CD4-positive, alpha-beta T cell treated with Interferon alpha-2 for 1 hour (primary cell): ENCODE measurements at places on chromosomes 7 and 10.
A peak's percentile ranks its signal among the peaks of the same experiment; 100 is the strongest.

GRCh38 chr7:69967689-69968450 is 369.6 kb downstream of the AUTS2 start:
- DNase-seq: no peak

DNA sequence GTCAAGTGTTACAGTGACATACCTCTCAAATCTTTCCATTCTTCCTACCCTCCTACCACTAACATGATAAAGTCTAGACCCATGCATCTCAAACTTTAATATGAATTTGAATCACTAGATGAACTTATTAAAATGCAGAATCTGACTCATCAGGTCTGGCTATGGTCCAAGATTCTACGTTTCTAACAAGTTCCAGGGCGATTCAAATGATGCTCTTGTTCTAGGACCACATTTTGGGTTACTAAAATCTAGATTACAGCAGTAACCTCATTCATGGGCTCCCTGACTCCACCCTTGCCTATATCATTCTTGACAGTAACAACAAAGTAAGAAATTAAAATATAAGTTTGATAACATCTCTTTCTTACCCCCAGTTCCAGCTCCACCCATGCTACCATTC is 124.8 kb upstream of the LSM8 start:
- no peak for DNase-seq

DNA sequence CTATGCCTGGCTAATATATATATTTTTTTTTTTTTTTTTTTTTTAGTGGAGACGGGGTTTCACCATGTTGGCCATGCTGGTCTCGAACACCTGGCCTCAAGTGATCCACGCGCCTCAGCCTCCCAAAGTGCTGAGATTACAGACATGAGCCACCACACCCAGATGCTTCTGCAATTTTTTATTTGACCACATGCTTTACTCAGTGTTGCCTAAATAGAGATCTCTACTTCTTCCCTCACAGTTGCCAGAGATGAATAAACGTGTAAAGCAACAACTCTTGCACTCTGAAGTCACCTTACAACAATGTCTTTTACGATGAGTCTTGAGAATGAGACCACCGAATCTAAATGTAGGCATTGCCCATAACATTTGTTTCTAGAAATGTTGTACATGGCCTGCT is 107.9 kb upstream of the FRMD4A start:
- no peak for DNase-seq

DNA sequence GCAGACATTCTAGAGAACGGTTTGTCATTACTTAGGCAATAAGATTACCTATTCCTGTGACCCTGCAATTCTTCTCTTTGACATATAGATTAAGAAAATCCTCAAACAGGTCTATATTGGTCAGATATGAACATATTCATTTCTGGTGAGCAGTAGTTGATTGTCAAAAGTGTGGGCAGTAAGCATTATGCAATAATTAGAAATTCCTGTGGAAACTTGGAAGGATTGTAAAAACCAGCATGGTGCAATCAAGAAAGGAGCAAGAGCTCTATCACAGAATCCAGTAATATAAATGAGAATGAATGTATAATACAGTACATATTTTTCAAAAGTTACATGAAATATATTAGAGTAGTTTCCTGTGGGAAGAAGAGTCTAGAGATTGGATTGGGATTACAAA is 406.5 kb downstream of the SUGCT start:
- no peak for DNase-seq

GRCh38 chr7:47485640-47486435 is 96.1 kb downstream of the TNS3 start:
- no peak for DNase-seq

DNA sequence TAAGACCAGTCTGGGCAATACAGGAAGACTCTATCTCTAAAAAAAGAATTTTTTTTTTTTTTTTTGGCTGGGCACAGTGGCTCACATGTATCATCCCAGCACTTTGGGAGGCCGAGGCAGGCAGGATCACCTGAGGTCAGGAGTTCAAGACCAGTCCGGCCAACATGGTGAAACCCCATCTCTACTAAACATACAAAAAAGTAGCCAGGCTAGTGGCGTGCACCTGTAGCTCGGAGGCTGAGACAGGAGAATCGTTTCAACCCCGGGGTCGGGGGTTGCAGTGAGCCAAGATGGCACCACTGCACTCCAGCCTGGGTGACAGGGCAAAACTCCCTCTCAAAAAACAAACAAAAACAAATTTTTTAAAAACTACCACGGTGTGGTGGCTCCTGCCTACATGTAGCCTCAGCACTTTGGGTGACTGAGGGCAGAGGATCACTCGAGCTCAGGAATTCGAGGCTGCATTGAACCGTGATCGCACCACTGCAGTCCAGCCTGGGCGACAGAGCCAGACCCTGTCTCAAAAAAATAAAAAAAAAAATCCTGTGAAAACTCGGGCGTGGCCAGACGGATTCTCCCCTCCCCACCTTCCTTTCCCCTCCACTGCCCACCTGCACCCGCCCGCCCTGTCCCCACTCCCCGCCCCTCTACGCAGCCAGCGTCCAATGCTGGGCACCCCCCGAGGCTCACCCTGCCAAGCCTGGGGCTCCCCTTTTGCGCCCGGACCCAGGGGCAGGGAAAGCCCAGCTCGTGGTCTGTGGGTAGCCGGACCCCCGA is 745 bp upstream of the ORAI2 start:
- DNase-seq: peak; percentile 30
